ENCODE measurements at places on chromosomes 16 and 17.

- peak; percentile 76 for DNase-seq
Measured at GRCh38 chr16:69112285-69113129, 7.1 kb downstream of the HAS3 start.

DNA sequence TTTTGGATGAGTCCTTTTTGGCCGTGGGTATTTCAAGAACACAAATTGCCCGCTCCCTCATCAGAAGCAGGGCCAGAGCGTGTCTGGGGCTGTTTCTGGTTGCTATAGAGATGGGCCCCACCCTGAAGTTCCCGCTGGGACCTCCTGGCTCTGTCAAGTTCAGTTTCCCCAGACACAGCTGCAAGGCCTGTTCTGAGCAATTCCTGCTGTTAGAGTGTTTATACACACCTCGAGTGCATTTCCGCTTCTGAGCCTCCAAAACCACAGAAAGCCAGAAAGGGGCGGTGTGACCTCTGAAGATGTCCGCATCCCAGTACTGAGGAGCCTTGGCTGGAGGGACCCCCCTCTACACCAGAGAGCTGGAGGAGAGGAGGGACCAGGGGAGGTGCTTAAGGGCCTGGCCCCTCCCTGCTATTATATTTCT lies 9.3 kb upstream of the WBP2 start:
- DNase-seq, result no peak

DNA sequence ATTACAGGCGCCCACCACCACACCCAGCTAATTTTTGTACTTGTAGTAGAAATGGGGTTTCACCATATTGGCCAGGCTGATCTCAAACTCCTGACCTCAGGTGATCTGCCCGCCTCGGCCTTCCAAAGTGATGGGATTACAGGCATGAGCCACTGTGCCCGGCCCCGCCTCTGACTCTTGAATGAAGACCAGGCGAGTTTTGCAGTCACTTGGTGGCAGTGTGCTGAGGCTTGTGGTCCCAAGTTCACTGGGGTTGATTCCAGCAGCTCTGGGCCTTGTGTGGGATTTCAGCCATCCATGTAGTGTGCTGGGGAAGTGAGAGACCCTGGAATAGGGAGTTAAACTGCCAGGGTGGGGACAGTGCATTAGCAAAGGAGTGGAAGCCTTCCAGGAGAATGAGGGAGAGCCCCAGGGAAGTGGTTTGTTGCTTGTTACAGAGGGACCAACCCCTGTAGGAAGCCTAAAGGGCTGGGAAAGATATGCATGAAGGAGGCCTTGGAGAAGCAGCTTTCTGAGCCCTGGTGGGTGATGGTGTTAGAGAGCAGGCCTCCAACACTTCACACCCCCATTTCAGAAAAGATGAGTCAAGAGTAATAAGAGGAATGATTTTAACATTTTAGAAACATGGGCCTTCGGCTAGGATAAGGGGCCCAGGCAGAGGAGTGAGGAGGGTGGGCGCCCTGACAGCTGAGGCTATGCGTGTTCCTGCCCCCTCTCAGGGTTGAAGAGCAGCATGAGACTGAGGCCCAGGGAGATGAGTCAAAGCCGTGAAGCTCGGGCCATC lies 14.5 kb downstream of the PSKH1 start:
- DNase-seq, result peak; percentile 45

GRCh38 chr16:70713342-70713741 lies 27.5 kb upstream of the MTSS2 start:
- DNase-seq, result no peak

DNA sequence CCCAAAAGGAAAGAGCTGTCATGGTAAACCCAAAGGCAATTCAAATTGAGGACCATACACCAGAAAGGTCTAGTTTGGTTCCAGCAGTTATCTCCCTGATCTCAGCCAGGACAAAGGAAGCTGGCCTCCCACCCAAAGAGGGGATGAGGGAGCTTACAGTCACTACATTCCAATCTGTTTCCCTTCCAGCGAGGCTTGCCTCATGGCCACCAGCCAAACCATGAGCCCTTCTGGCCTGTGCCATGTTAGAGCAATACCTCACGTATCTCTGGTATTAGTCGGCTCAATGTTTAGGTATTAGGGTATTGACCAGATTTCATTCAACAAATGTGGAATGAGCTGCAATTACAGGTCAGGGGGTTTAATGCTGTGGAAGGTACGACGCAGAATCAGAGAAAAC lies 8.4 kb downstream of the NDUFAB1 start:
- no peak for DNase-seq

DNA sequence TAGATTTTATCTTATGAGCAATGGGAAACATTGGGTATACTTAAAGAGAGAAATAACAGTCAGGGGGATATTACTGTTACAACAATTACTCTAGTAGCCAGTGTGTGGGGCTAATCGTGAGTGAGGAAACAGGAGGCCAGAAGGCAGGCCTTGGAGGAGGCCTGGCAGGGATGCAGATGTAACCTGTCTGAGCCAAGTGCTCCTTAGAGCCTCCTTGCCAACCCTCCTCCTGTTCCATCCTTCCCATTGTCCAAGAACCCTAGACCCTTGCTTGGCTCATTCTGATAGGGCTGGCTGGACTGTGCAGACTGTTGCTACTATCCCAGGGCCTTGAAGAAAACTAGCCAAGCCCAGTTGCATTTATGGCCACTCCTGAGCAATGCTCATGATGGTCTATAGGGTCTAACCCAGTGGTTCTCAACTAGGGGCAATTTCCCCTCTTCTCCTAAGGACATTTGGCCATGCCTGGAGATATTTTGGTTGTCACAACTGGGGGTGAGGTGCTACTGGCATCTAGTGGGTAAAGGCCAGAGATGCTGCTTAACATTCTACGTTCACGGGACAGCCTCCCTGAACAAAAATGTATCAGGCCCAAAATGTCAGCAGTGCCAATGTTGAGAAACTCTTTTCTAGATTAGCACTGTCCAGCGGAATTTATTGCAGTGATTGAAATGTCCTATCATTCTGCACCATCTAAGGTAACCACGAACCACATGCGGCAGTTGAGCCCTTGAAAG lies 24.4 kb upstream of the WSCD1 start:
- no peak for DNase-seq

DNA sequence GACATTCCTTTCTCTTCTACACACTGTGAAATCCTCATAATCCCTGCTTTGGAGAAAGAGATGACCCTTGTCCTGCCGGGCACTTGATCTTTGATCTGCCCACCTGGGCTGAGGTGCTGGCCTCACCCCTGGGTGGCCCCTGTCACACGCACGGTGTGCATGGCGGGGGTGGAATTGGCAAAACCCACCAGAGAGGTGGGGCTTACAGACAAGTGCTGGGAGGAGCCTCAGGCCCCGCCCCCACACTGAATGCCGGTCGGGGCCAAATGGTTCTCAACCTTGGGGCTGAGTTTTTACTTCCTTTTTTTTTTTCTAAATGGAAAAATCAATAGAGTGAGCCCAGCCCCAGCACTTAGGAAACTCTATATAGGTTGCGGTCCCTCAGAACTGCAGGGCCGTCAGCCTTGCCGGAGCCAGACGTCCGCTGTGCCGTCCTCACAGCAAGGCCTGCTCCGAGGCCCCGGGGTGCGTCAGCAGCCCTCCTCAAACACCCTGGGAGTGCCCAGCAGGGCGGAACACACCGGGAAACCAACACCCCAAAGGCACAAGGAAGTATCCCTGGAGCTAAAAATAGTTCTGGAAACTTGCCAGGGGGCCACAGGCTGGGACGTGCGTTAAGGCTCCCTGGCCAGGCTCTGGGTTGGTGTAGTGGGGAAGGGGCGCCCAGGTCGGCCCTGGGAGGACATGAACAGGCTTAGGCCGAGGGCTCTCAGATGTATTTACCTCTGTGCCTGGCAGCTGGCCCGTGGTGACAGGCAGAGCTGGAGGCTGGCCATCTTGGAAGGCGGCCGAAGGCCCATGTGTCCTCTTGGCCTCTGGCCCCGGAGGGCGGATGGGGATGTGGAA lies 11.0 kb downstream of the GPRC5C start:
- peak; percentile 20 for DNase-seq

DNA sequence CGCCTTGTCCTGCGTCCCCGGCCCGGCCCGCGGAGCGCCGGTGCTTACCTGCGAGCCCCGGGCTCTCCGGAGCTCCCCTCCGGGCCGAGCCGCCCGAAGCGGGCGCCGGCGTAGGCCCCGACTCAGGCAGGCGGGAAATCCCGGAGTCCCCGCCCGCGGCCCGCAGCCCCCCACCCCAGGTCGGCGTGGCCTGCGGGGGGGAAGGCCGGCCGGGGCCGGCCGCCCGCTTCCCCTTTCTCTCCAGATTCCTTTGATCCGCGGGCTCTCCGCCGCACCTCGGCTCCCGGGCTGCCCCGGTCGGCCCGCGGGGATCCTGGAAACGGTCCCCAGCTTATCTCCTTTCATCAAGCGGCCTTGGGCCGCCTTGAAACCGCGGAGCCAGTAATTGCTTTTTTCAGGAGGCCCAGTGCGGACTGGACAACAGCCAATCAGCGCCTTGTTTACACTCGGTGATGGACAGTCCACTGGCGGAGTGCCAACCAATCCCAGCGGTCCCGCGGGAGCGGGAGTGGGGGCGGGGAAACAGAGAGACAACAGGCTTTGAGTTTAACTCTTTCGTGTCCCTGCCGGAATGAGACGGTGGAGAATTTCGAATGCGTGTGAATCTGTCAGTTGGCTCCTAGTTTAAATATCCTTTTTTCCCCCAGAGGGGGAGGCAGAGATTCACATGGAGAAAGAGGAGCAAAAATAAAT lies 1.4 kb upstream of the BAHCC1 start:
- DNase-seq, result peak; percentile 100

DNA sequence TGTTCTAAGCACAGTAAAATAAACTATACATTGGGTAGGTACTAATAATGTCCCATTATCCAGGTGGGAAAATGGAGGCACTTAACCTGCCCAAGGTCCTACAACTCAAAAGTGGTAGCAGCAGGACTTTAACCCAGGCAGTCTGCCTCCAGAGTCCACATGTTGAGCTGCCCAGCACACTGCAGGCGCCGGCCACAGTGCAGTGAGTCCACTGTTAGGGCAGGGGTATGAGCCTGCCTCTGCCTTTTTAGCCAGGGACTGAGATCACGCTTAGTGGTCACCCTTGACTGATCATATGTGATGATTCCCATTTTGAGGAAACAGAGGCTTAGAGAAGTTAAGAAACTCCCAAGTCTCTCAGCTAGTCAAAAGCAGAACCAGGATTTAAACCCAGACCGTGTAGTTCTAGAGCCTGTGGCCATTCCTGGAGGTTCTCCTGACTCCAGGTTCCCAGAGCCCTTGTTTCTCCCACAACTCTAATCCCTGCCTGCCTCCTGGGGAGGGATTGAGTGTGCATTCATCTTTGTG lies 8.4 kb downstream of the CES1 start:
- no peak for DNase-seq

DNA sequence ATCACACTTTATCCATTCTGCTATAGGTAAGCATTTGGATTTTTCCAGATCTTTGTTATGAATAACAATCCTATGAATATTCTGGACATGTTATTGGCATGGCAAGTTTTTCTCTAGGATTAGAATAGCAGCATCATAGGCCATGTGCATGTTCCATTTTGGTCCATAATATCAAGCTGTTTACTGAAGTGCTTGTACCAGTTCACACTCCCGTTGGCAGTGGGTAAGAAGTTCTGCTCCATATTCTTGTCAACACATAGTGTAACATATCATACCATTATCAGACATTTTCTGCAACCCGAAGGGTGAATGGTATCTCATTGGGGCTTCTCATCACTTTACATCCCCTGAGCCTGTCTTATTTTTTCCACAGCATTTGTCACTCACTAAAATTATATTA lies 661.9 kb upstream of the SALL1 start:
- DNase-seq, result no peak

DNA sequence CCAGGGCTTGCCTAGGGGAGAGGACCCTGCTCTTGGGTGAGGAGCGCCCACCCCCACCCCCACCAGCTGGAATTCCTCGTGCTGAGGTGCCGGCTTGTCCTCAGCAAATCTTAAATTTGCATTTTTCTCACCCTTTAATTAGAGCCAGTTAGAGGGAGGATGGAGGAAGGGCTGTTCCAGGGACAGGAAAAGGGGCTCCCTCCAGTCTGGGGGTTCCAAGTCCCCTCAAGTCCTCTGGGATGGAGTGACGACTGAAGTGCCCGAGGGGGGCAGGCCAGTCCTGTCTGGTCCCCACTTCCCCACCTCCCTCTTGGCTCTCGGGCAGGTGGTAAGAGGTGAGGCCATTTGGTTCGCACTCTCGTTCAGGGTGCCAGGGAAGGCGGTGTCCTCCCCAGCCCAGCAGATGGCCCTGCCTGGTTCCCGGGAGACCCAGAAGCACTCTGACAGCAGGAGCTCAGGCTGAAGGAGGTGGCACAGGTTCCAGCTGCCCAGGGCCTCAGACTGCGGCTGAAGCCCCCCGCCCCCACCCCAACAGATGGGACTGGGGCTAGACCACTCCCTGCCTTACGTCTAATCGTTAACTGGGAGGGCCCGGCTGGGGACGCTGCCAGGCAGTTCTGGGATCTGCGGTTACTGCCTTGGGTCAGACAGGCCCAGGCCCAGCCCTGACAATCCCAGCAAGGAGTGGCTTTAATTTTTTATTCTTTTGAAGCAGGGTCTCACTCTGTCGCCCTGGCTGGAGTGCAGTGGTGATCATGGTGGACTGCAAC lies 2.2 kb downstream of the RAB26 start:
- DNase-seq, result peak; percentile 99

GRCh38 chr16:56814537-56815432 lies 50.2 kb upstream of the SLC12A3 start:
- no peak for DNase-seq

DNA sequence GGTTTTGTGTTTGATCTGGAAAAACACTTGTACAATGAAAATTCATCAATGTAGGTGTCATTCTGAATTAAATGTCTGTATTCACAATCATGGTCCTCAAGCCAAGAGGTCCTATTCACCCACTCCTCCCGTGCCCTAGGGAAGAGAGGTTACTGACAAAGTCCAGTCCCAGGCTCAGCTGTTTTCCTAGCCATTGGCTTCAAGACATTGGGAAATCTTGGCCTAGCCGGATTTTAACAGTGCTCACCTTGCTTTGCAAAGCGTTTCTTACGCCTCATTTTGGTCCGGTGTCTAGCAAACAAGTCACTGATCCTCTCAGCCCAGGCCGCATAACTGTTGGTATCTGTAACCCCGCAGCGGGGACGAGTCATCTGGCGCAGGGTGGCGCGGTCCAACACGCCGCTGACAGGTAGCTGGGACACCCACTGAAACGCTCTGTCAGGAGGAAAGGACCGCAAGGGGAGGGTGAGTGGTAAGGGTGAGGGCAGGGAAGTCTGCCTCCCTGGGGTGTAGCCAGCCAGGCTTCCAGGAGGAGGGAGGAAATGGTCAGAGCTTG lies 16.7 kb downstream of the MMP28 start:
- no peak for DNase-seq

DNA sequence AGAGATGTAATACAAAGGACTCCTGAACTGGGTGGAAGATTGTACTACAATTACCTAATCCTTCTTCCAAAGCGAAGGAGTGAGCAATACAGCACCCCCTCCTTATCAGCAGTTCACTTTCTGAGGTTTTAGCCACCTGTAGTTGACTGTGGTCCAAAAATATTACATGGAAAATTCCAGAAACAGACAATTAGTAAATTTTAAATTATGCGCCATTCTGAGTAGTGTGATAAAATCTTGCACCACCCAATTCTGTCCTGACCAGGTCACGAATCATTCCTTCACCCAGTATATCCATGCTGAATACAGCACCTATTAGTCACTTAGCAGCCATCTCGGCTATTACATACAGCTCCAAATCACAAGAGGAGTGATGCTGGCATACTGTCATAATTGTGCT lies 23.2 kb downstream of the VPS53 start:
- DNase-seq, result no peak

- DNase-seq, result no peak
Measured at GRCh38 chr17:17321356-17322025, 18.3 kb downstream of the NT5M start.

GRCh38 chr16:12613131-12613991 lies 190.3 kb downstream of the CPPED1 start:
- DNase-seq, result no peak

- no peak for DNase-seq
Measured at GRCh38 chr17:21170809-21171208, 43.2 kb downstream of the TMEM11 start.

All from NCI-H82 (cell line).